ENCODE measurements at places on chromosomes 5 and 9.
A peak's percentile ranks its signal among the peaks of the same experiment; 100 is the strongest.

DNA sequence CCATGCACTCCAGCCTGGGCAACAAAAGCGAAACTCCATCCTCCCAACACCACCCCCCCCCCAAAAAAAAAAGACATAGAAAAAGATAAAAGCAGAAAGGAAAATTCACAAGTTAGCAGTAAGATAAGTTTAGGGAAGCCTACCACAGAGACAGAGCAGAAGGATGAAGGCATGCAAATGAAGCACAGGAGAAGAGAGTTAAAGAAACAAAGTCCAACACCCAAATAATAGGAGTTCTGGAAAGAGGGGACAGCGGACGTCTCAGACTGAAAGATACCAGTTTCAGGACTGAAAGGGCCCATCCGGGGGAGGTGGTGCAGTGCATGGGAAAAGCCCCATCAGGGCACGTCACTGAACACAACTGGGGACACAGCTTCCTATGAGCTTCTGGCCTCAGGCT lies 54.3 kb downstream of the OTULIN start:
- no peak for DNase-seq

GRCh38 chr9:98576354-98576753 lies 132.4 kb downstream of the GABBR2 start:
- no peak for DNase-seq

DNA sequence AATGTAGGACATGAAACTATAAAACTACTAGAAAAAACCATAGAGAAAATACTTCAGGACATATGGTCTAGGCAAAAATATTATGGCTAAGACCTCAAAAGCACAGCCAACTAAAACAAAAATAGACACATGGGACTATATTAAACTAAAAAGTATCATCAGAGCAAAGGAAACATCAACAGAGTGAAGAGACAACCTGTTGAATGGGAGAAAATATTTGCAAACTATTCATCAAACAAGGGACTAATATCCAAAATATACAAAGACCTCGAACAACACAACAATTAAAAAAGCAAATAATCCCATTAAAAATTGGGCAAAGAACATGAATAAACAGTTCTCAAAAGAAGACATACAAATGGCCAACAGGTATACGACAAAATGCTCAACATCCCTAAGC lies 210.9 kb downstream of the PCSK1 start:
- DNase-seq, result no peak

DNA sequence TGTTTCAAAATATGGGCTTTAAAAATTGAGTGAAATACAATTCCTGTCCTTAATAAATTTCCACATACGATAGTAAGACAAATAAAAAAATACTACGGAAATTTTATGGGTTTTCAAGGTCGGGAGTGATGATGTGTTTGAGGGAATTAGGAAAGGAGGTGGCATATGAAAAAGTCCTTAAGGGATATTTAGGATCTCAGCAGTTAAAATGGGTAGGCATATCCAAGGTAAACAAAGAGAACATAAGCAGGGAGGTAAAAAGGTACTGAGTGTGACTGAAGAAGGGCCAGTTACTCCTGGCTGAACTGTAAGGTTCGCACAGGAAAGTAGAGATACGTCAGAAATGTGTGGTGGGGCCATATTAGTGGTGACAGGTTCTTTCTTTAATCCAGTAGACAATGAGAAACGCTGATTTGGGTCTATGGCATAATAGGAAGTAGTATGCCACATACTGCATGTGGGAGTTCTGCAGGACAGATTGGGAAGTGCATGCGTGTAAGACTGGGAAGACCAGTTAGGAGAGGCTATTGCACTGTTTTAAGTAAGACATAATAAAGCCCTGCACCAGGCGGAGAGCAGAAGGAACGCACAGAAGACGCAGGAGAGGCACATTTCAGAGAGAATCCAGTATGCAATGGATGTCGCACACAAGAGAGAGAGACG lies 937 bp upstream of the HMGCR start:
- peak; percentile 56 for DNase-seq

DNA sequence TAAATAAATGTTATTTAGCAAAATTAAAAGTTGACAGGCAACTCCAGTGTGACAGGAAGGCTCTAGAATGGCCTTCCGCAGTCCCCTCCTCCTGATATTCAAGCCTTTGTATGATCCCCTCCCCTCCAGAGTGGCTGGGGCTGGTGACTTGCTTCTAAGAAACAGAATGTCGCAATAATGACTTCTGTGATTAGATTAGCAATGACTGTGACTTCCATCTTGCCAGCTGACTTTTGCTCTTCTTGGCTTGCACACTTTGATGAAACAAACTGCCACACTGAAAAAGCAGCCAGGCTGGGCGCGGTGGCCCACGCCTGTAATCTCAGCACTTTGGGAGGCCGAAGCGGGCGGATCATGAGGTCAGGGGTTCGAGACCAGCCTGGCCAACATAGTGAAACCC lies 106.5 kb upstream of the LARP1 start:
- DNase-seq, result no peak

DNA sequence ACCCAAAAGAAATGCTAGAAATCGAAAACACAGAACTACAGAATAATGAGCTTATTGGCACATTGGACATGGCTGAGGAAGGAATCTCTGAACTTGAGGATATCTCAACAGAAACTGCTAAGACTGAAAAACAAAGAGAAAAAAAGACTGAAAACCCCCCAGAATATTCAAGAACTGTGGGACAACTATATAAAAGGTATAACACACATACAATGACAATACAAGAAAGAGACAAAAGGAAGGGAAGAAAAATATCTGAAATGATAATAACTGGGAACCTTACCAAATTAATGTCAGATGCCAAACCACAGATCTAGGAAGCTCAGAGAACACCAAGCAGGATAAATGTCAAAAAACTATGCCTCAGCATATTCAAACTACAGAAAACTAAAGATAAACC lies 68.6 kb upstream of the TNPO1 start:
- DNase-seq, result no peak

- no peak for DNase-seq
Measured at GRCh38 chr5:174431504-174431903, 292.9 kb upstream of the MSX2 start.

GRCh38 chr9:89993678-89994630 lies 389.1 kb downstream of the GADD45G start:
- no peak for DNase-seq

GRCh38 chr5:137737349-137738131 lies 1.7 kb upstream of the KLHL3 start:
- DNase-seq, result no peak

DNA sequence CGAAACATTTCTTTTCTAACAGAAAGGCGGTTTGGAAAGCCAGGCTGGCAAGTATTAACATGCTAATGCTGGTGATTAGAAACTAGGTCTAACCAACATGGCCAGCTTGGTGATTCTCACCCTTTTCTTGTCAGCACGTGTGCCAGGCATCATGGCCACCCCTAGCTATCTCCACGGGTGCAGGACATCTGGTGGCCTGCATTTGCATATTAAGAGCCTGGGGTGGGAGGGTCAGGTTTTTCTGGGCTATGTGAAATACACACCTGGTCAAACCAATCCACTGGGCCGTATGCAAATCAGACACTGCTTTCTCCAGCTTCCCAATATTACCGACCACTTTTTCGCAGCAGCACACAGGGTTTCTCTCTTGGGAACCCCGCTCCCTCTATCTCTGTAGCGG lies 612.1 kb downstream of the PTPRD start:
- DNase-seq, result no peak

GRCh38 chr5:2300861-2301574 lies 418.3 kb upstream of the IRX4 start:
- DNase-seq, result no peak

DNA sequence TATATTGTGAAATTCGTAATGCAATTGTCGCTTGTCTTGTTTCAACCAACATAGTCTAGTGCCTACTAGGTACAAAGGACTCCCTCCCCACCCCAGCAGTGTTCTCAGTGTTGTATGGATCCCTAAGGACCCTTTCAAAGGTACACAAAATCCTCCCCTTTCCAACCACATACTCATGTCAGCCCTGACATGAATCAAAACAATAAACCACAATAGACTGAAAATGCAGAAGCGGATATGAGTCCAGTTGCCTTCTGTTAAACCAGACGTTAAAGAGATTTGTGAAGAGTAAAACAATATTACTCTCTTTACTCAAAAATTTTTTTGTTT lies 82.4 kb upstream of the IFNK start:
- no peak for DNase-seq

DNA sequence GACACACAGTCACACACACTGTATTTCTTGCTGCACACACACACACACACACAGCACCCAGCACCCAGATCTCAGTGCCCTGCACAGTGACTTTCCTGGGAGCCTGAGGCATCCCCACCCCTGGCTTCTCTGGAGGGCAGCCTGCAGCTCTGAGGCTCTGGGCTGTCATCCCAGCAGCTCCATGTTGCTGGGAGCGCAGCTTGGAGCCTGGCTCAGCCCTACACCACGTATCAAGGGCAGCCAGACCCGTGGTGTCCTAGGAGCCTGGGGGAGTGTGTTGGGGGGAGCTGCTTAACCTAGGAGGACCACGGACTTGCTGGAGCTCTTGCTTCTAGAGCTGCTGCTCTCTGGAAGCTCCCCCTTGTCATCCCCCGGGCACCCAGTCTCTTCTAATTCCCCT lies 5.2 kb downstream of the IER5L start:
- DNase-seq, result no peak

- DNase-seq, result no peak
Measured at GRCh38 chr9:92754091-92754745, 10.4 kb downstream of the BICD2 start.

GRCh38 chr5:20575571-20575970 lies 587.6 kb upstream of the CDH18 start:
- DNase-seq, result no peak

Measured in NCI-H1436 (cell line).